ENCODE measurements at places on chromosomes 12 and 14.

GRCh38 chr14:35878272-35879150 is 52.4 kb downstream of the BRMS1L start:
- DNase-seq = no peak

DNA sequence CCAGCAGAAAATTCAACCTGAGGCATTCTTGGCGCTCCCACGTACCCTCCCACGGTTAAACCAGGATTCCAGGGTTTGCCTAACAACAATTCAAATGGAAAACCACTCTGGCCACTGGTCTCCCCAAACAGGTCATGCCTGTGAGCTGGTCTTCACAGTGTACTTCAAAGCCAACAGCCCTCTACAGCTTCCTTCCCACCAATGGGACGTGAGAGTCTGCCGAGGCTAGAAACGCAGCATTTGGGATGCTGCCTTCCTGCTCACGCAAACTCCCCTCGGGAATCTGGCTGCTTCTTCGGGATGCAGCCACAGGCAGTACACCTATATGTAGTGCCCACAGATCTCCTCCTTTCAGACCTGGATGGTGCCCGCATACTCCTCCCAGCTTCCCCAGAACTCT is 149.1 kb downstream of the KLHL28 start:
- DNase-seq = no peak

- peak; percentile 24 for DNase-seq
These were observed 448.4 kb upstream of the SEL1L start for GRCh38 chr14:81982046-81982445.

- no peak for DNase-seq
These were observed 10.5 kb downstream of the PLD4 start for GRCh38 chr14:104935026-104935650.

DNA sequence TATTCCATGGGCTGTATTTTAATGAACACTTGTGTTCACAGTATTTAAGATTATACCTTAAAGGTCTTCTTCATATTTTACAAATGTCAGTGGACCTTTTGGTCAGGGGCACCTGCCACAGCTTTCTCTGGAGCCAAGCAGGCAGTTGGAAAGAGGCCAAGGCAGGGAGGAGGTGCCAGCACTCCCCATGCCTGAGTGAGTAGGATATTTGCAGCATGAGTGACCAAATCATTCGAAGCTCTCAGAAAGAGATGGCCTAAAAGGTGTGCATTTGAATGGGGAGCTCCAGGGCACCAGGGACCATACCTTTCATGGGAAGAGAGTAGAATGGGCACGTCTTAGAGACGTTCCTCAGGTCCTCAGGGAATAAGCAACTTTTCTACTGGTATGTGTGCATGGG is 121.6 kb downstream of the GPR135 start:
- DNase-seq = peak; percentile 78

GRCh38 chr14:103507751-103508150 is 14.9 kb downstream of the CKB start:
- DNase-seq = no peak

DNA sequence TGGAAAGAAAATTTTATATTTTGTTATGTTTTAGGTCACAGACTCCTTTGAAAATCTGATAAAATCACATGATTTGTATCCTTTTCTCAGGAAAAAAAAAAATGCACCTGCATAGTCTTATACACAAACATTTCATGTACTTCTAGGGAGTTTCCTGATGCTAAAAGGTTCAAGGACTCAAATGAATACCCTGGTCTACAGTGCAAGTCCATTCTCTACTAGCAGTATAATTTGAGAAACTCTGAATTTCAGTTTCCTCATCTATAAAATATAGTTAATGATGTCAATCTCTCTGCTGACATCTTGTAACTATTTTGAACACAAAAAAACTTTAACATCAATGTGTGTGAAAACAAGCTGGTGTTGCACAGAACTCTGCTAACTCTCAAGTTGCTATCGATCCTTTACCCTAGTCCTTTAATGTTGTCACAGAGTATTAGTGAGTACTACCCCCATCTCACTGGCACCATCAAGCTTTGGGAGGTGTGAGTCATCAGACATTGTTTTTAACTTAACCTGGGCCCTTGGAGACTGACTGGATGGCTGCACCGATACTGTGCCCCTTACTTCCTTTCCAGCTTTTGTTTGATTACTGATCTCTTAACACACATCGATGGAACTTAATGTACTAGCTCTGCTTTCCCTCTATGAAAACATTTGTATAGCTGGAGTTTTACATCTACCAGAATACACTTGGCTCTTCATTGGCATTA is 251.9 kb upstream of the SOX5 start:
- no peak for DNase-seq

GRCh38 chr12:47360771-47361388 is 281.1 kb upstream of the AMIGO2 start:
- no peak for DNase-seq

- no peak for DNase-seq
These were observed 142.4 kb downstream of the CAND1 start for GRCh38 chr12:67411562-67411961.

- peak; percentile 48 for DNase-seq
These were observed 1.2 kb downstream of the SRGAP1 start for GRCh38 chr12:63845726-63846125.

DNA sequence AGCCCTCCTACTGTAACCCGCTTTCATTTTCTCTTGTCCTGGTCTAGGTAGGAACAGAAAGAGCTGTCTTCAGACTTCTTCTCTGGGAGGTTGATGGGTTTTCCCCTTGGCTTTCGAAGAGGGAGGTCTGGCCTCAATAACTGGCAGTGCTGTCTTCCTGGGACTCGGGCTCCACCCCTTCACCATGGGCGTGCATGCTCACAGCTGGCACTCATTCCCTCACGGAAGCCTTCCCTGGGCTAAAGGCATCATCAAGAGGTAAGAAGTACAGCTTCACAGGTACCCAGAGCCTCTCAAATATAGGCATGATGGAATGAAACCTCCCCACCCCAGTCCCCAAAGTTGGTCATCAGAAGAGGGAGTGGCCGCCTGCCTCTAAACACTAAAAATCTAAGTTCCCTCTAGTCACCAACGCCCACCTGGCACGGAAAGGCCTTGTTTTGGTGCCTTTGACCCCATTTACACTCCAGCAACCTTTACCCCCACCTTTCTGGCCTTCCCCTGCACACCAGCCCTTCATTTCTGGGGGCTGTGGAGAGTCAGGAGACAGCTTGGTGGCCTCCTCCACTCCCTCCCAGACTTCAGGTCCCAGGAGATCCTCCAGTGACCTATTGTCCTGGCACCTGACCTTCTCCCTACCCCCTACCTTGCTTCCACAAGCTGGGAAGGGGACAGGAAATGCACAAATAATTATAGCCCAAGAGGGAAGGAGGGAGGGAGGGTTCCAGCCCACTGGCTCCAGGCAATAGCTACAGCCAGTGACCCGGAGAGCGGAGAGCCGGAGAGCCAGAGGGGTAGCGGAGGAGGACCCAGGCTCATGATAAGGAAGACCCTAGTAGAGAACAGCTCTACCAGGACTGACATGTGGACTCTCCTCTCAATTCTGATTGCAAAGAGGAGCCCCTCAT is 2.8 kb downstream of the RAPGEF3 start:
- DNase-seq = no peak

DNA sequence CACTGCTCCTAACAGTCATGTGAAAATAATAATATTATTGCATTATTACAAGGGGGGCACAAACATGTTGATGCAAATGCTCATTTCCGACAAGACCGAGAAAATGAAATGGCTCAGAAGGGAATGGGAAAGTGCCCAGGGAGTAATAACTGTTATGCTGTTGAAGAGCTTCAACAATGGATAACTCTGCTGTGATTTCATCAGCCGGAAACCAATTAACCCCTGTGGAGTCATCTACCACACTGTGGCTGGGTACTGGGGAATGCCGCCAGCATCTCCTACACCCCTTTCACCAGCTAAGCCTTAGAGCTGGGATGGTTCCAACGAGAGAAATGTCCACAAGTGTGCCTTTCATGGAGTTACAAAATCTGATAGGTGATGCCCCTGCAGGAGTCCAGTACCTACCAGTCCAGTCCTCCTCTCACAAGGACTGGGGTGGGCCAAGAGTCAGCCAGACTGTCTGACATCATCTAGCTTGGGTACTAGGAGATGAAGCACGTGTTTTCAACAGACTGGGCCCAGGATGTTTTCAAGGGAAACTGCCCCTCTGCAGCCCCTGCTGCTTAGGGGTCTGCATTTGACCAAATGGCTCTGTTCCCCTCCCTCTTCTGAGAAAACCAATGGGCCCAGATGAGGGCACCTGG is 509.3 kb upstream of the CCDC196 start:
- DNase-seq = peak; percentile 43

DNA sequence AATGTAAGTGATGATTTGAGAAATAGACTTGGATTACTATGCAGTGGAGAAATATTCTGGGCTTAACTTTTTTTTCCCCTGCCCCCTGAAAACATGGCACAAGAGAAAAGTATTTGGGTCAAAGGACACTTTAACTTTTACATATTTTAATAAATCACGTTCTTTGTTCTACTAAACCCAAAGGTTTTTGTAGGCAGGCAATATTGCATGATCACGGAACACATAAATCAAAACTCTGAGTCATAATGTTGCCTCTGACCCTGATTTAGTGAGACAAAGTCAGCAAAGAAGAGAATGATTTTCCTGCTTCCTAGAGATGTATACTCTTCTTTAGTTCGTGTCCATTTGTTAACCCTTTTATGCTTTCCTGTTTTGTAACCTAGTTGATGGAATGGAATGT is 38.0 kb downstream of the ABCD2 start:
- no peak for DNase-seq

- no peak for DNase-seq
These were observed 531 bp downstream of the DLGAP5 start for GRCh38 chr14:55190906-55191202.

DNA sequence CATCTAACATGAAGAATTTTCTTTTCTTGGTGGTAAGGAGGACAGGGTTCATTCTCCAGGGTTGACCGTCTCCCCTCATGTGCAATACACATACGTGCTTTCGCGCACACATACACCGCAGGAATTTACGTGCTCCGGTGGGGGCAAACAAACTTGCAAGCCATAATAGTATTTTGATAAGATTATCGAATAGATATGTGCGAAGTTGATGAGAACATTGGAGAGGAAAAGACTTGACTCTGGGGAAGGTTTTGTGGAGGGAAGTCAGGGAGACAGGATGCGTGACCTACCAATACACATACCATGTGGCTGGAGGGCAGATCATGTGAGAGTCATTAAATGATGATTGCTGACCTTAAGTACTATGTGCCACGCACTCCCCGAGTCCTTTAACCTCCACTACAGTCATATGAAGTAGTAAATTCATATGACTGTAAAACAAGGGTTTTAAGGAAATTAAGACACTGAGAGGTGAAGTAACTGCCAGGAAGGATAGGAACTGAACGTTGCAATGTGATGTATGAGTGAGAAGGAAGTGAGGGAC is 921 bp downstream of the RAD51B start:
- DNase-seq = peak; percentile 48

DNA sequence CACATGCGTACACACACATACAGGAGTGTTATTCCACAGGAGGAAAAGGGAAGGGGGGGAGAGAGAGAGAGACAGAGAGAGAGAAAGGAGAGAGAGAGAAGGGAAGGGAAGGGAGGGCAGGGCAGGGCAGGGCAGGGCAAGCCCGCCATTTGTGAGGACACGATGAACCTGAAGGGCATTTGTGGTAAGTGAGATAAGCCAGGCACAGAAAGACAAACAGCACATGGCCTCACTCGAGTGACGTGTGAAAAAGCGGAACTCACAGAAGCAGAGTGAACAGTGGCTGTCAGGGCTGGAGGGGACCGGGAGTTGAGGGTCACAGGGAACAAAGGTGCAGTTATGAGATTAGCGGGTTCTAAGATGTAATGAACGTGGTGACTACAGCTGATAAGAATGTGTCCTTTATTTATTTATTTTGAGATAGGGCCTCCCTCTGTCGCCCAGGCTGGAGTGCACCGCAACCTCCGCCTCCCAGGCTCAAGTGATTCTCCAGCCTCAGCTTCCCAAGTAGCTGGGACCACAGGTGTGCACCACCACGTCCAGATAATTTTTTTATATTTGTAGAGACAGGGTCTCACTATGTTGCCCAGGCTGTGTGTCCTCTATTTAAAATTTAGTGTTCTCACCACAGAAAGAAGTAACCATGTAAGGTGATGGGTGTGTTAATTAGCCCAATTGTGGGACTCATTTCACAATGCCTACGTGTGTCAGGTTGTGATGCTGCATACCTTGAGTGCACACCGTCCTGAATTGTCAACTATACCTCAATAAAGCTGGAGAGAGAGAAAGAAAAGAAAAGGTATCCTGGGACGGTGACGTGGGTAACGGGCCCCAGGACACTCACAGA is 18.7 kb upstream of the FBRSL1 start:
- DNase-seq = no peak

GRCh38 chr12:123457980-123458779 is at the start of gene SNRNP35:
TSS of gene SNRNP35 (plus strand) at chr12:123458139. CDS start at chr12:123465541, 7,402 bp downstream.
- DNase-seq = peak; percentile 94
